ENCODE measurements at places on chromosomes 11 and 22.

GRCh38 chr22:42152661-42153270, 22.2 kb upstream of the CYP2D6 start:
- no peak for DNase-seq

- no peak for DNase-seq
Observed at GRCh38 chr11:35402751-35403660, 16.4 kb downstream of the SLC1A2 start.

GRCh38 chr11:113603277-113604059, 102.6 kb downstream of the TMPRSS5 start:
- no peak for DNase-seq

DNA sequence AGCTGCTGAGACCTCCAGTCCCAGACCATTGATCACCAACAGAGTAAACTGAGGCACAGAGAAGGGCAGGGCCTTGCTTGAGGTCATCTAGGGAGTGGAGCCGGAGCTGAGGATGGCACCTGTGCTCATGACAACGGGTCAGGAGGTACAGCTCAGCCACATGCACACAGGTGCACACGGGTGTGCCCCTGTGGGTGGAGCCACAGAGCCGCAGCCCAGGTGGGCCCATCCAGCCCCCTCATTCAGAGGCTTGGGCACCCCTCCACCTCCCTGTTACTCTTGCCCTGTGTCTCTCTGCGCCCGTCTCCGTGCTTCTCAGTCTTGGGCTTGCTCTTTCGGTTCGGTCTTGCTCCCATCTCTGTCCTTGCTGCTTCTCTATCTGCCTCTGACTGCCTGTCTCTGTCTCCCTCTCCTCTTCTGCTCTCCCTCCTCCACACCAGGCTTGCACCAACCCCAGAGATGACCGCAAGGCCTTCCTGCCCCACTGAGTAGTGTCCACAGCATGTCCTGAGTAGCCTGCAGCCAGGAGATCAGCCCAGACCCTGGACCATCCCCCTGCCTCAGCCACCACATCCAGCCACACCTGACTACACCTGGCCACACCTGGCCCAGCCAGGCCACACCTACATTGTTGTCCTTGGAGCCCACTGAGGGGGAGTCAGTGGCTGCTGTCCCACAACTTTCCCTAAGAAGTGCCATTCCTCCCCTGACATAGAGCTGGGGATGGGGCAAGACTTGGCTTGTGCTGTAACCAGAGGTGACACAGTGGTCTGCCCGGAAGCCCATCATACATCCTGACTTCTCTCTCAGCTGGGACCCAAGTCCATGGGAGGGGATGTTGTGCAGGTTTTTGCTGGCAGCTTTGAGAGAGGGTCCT, 39.3 kb upstream of the CRYBB3 start:
- DNase-seq, result no peak

Measured in posterior cingulate gyrus (tissue), 11 donors.